ENCODE measurements at places on chromosomes 1 and 21.

GRCh38 chr1:154329551-154330131 is 4.3 kb downstream of the ATP8B2 start:
- DNase-seq: no peak

GRCh38 chr21:26977746-26978145 is 10.9 kb upstream of the ADAMTS5 start:
- no peak for DNase-seq

- DNase-seq: peak; percentile 61
These were observed 84.6 kb downstream of the VPS13D start for GRCh38 chr1:12314333-12314903.

DNA sequence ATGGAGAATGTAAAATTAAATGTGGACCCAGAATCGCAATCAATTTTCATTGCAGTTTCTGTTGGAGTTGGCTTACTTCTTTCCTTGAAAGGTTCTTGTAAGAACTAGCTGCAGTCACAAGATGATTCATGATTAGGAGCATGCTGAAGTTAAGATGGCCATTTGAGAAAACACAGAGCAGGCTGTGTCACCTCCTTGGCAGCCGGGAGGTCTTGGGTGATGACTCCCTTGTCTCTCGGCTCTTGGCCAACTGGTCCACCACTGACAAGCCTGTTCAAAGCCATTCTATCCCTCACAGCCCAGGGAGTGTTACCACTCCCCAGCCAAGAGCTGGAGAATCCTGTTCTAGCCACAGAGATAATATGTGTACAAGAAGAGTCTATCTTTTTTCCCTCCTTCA is 40.6 kb downstream of the OPTC start:
- peak; percentile 78 for DNase-seq

DNA sequence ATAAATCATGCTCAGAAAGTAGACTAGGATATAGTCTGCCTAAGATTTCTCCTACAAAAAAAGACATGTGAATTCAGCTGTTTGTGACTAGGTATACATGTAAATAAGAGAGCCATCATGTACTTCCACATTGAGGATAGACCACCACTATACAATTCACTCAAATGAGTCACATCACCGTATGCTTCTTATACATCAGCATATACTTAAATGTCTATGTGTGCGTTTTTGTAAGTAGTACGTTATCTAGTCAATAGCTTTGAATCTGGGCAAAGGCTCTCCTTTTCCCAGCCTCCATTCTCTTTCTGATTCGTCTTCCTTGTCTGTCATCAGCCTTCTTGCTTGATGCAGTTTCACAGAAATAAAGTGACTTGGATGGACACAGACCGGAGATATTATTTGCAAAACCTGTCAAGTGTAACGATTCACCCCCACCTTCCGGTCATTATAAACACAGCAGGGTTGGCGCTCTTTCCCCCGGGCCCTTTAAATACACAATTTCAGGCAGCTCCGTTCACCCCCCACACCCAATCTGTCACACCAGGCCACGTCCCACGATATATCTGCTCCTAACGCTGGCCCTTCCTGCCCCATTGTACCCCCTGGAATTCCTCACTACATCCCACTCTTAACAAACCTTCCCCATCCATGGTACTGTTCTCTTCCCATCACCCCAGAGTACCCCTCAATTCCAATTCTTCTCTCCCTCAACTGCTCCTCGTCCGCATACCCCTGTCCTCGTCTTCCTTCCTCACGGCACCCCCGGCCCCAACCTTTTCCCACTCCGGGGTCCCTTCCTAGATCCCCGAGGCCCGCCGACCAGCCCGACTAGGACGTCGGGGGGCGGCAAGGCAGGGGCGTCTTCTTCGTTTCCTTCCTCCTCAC is 636 bp downstream of the VAMP4 start:
- peak; percentile 80 for DNase-seq

GRCh38 chr1:78591971-78592370 is 28.3 kb upstream of the IFI44L start:
- DNase-seq: no peak

DNA sequence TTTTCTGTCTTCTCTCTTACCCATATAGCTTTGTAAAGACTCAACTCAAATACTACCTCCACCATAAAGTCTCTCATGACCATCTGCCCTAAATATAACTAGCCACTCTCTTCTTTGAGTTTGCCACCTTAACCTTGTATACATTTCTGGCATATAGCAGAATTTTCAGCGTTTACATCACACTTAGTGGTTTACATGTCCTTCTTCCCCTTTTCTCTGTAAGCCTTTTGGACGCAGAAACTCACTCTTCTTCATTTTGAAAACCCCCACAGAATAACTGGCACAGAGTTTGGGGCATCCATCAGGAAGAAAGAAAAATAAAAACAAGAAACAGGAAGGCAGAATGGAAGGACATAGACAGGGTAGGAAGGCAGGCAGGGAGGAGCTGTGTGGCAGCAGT is 131.8 kb upstream of the DUSP10 start:
- no peak for DNase-seq

DNA sequence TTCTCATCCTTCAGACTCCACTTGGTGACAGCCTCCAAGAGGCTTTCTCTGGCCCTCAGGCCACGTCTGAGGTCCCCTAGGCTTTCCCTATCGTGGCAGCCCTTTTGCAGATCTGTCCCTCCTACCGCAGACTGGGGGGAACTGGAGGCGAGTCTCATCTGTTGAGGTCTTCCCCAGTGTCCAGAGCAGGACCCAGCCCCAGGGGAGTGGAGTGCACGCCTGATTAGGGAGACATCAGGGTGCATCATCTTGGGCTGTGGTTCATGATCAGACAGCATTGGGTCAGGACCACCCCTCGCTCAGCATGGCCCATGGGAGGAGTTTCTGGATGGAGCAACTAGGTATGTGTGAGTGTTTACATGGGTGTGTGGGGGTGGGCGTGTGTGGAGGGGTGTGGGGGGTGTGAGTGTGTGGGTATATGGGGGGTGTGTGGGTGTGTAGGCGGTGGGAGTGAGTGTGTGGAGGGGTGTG is 8.5 kb upstream of the MATN1 start:
- no peak for DNase-seq

DNA sequence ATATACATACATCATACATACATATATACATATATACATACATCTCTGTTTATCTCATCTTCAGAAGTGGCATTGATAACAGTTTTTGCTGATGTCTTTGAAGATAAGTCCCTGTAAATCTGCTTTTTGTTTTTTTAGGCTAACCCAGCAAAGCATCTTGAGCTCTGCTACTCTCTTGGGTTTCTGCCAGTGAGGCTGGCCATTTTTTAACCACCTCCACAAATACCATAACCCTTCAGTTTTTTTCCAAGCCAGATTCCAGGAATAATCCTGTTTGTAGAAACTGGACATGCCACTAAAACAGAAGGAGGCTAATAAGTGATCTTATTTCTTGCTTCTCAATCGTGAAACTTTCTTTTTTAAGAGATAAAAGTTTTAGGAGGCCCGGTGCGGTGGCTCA is 21.6 kb downstream of the SDHC start:
- no peak for DNase-seq

- DNase-seq: no peak
These were observed 24.7 kb upstream of the LAMC2 start for GRCh38 chr1:183161391-183161790.

DNA sequence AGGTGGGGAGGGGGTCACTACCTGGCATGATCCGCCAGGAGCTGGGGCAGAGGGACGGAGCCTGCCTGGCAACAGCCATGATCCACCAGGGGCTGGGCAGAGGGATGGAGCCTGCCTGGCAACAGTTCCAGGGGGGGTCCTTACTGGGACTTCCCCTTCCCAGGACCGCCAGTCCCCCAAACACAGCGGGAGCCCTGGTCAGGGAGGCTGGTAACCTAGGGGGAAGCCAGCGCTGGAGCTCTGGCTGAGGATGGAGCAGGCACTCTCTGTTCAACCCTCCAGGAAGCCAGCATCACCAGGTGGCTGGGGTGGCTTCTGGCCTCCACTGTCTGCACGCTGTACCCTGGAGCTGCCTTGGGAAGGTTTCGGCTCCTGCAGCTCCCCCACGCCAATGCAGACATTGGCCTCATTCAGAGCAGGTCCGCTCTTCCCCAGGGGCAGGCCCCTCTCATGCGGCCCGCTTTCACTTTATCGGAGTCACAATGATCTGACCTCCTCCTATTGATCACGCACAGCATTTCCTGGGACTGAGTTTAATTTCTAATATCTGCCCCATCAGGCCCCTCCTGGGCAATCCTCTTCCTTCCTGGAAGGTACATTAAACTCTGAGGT is 68.4 kb upstream of the ABCG1 start:
- no peak for DNase-seq

DNA sequence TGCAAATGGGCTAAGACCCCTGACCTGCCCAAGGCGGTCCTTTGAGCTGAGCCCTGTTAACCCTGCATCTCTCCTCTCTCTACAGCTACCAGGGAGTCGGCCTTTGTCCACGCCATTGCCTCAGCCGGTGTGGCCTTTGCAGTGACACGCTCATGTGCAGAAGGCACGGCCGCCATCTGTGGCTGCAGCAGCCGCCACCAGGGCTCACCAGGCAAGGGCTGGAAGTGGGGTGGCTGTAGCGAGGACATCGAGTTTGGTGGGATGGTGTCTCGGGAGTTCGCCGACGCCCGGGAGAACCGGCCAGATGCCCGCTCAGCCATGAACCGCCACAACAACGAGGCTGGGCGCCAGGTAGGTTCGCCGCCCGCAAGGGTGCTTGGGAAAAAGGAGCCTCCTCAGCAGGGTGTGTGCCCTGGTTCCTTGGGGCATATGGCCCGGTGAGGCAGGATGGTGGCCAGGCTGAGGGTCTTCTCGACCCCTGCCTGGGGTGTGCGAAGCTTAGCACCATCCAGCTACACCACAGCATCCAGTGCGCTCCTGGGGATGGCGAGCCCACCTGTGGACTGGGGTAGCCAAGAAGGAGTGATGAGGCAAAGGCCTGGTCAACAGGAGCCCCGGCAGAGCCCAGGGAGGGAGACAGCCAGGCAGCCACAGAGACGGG is 31.8 kb upstream of the ARF1 start:
- no peak for DNase-seq

DNA sequence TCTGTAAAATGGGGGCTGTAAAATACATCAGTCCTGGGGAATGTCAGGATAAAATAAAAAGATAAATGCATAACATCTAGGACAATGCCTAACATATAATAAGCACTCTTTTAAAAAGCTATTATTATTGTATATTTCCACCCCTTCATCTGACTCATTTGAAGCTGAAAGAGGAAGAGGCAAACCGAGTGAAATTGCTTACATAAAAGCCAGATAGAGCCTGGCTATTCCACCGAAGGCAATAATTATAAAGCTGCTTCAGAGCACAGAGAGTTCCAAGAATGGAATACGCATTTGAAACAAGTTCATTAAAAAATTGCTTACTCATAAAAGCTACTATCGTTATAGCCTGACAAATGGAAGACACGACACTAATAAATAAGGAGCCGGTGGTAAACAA is 186.1 kb upstream of the CAMK1G start:
- no peak for DNase-seq

GRCh38 chr1:234845097-234845660 is 235.2 kb upstream of the IRF2BP2 start:
- DNase-seq: no peak

DNA sequence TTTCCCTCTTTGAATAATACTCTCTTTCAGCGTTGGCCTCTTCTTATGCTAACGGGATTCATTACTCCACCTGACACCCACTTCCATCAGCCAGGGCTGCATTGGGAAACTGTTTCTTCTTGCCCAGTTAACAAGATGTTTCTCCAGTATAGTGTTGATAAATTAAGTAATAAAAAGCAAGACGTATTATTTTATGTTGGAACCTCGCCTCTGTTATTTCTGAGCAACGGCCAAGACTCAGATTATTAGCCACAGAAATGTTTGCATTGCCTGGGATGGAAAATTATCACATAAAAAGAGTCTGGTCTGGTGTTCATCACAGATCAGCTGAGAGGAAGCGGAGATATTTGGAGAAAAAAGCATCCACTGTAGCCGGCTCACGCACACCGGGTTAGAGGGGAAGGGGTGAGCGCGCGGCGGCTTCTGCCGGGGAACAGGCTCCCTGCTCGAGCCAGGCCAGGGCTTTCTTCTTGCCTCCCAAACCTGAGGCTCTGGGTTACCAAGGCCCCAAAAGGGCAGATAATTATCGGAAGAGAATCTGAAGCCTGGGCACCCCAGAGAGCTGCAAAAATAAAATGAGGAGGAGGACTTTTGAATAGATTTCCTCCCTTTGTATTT is 189.5 kb downstream of the PRDM16 start:
- no peak for DNase-seq

GRCh38 chr1:56495538-56495937 is 83.8 kb downstream of the PLPP3 start:
- no peak for DNase-seq

GRCh38 chr1:110239441-110240430 is 29.6 kb downstream of the KCNC4 start:
- no peak for DNase-seq

All from RKO (cell line).